ENCODE measurements at places on chromosomes 1 and 21.

GRCh38 chr1:77394166-77394565 lies 112.3 kb downstream of the AK5 start:
- DNase-seq, result no peak

DNA sequence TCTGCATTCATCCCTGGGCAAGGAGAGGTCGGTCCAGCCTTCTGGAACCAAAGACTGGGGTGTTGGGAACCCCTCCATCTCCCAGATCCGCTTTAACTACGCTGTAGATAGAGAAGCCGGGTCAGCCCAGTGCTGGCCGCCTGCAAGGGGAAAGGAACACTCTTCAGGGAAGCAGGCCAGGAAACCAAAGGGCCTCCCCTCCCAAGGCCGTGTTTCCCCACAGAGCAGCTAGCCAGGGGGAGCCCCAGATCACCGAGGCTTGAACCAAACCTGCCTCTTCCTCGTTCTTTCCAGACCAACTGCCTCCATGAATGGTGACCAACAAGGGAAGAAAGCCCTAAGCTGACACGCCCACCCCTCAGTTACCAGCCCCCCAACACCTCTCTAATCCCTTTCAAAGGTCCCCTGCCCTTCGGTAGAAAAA lies 1.2 kb upstream of the CHD5 start:
- DNase-seq, result no peak

DNA sequence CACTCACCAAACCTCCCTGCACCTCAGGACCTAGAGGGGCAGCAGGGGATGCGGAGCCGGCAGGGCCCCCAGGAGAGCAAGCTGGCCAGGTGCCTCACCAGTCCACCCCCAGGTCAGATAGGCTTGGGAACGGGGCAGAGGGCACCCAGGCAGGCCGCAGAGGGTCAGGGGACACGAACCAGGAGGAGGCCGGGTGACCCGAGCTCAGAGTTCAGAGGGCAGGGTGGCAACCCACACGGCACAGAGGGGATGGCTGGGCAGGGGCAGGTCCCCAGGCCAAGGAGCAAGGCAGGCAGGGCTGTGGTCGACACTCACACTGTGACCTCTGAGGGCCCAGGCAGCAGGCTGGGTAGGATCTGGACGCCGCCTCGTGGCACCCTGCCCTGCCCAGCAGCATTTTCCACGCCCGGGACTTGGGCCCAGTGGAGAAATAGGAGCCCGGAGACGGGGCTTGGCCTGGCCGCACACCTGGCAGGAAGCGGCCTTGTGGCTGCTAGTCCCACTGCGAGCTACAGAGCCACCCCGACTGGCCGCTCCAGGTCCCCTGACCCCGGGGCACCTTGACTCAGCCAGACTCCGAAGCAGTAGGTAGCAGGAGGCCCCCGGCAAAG lies 5.3 kb downstream of the DVL1 start:
- no peak for DNase-seq

DNA sequence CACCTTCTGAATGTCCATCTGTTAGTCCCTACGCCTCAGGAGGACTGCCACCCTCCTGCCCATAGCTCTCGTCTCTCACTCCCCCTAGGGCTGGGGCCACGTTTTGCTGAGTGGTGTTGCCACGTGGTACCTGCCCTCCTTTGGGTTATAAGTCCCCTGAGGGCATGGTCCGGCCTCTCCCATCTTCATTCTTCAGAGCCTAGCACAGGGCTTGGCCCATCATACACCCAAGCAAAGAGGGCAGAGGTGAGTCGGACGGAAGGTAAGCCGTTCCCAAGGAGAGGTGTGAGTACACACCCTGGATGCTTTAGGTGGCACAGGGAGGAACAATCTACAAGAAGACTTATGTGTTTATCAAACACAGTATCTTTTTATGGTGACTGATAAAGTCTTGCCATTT lies 10.9 kb downstream of the PADI2 start:
- no peak for DNase-seq

DNA sequence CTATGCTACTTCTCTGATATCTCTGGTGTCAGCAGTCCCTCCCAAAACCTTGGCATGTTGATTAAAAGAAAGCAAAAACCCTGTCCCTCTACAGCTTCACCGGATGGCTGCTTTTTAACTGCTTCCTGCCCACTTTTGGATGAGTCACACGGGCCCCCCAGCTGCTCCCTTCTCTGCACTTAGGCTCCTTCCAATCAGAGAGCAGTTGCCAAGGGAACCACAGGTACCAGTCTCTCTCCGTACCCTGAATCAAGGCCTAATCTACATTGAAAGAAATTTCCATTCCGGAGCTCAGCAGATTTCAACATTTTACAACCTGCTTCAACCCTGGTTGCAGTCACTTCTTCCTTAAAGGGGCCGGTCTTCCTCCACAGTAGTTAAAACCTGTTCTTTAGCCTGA lies 70.6 kb upstream of the GJB5 start:
- no peak for DNase-seq

DNA sequence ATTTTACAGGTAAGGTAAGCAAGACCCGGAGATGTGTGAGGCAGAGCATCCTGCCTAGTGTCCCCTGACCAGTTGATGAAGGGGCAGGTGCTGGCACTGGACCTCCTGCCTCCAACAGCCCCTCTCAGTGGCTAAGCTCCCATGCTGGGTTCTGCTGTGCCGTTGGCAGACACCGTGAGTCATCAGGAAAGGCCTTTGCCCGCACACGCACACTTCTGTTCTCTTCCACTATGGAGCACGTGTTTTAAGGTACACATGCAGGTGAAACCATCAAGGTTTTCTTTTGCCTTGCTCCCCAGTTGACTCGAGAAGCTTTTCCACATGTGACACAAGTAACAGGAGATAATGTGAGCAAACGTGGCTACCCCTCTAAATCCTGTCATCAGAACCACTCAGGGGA lies 207.9 kb downstream of the RRAGC start:
- no peak for DNase-seq

GRCh38 chr1:180907313-180908055 lies 5.2 kb upstream of the KIAA1614 start:
- no peak for DNase-seq

- DNase-seq, result no peak
Measured at GRCh38 chr1:234505769-234506102, 26.8 kb upstream of the TARBP1 start.

- no peak for DNase-seq
Measured at GRCh38 chr1:2368053-2368744, 23.2 kb downstream of the MORN1 start.

DNA sequence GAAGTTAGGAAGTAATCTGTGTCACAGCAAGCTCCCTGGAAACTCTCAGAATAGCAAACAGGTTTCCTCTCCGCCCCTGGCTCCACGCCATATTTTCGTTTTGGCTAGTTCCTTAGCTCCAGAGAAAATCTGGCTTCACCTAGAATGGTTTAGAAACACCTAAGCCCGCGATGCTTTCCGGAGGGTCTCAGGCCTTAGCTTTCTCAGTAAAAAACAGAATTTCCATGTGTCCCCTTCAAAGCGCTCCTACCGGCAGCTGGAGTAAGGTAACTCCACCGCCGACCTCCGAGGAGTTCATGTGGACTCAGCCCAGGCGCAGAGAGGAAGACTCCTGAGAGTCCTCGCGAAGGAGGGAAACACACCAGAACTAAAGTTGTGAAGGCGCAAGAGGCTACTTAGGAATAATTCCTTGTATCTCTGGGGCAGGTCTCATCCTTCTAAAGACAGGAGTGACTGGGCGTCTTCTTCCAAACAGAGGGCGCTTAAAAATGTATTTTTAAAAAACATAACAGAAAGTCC lies 406 bp downstream of the KIAA0040 start:
- no peak for DNase-seq

GRCh38 chr1:12456979-12457378 lies 161.0 kb downstream of the DHRS3 start:
- no peak for DNase-seq

DNA sequence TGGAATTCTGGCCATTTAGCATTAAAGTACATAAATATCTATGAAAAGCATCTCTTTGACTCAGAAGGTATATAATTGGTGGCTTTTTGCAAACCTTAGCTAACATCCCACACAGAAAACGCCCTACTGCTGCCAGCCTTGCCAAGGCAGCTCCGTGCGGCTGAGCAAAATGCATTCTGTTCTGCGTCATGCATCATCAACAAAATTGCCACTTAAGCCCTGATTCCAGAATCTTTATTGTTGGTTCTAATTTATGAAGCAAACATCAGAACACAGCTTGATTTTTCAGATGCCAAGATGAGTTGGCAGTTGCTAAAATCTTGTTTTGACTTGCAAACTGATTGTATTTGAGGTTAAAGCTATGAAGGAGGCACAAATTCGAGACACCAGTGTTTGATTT lies 314.9 kb upstream of the DEPDC1 start:
- no peak for DNase-seq

DNA sequence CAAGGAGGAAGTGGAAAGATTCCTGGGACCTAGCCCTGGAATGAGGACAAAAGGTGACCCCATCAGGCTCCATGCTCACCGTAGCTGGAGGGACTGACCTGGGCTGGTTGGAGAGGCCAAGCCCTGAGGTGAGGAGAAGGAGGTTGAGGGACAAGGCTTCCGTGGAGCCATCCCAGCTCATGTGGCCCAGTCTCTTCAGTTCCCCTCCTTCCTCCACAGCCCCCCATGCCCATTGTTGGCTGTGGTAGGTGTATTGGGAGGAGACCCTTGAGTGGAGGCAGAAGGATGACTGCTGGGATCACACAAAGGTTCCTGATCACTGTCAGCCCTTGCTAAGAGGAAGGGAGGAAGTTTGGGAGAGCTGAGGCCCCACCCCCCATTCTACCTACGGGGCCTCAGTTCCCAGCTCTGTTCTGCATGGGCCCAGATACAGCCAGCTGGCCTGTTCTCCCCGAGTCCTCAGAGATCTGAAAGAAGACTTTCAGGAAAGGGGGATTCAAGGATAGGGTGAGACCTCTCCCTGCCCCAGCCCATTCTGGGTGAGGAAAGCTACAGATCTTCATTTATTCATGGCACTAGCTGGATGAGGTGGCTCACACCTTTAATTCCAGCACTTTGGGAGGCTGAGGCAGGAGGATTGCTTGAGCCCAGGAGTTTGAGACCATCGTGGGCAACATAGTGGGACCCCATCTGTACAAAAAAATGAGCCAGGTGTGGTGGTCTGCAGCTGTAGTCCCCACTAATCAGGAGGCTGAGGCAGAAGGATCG lies 17.3 kb downstream of the RHBG start:
- DNase-seq, result no peak

DNA sequence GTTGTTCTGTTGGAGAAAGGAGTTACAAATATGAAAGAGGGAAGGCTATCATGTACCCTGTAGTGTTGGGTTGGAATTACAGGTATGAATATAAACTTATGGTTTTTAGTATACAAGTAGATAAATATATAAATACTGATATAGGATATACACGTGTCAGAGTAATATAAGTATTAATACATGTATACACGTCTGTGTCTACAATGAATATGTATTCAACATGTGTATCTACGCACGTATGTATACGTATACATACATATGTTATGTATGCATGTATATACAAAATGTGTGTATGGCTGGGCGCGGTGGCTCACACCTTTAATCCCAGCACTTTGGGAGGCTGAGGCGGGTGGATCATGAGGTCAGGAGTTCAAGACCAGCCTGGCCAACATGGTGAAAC lies 17.9 kb downstream of the ACBD6 start:
- DNase-seq, result no peak

DNA sequence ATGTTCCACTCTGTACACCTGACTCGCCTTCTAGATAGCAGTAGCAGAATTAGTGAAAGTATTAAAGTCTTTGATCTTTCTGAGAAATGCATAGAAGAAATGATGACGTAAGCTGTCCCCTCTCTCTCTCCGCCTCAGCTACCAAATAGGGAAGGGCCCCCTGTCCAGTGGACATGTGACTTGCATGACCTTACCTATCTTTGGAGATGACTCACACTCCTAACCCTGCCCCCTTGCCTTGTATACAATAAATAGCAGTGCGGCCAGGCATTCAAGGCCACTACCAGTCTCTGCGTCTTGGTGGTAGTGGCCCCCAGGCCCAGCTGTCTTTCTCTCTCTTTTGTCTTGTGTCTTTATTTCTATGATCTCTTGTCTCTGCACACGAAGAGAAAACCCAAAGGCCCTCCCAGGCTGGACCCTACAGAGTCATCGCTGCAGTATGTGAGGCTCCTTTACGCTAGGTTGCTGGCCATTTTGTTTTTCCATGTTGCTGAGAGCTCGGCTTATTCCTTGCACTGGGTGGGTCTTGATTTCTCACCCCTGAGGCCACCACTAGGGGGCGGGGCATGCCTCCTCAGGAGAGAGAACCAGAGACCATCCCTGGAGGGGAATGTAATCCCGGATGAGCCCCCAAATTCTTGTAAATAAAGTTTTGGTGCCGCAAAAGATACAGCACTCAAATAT lies 16.0 kb upstream of the ZBTB8B start:
- DNase-seq, result no peak

DNA sequence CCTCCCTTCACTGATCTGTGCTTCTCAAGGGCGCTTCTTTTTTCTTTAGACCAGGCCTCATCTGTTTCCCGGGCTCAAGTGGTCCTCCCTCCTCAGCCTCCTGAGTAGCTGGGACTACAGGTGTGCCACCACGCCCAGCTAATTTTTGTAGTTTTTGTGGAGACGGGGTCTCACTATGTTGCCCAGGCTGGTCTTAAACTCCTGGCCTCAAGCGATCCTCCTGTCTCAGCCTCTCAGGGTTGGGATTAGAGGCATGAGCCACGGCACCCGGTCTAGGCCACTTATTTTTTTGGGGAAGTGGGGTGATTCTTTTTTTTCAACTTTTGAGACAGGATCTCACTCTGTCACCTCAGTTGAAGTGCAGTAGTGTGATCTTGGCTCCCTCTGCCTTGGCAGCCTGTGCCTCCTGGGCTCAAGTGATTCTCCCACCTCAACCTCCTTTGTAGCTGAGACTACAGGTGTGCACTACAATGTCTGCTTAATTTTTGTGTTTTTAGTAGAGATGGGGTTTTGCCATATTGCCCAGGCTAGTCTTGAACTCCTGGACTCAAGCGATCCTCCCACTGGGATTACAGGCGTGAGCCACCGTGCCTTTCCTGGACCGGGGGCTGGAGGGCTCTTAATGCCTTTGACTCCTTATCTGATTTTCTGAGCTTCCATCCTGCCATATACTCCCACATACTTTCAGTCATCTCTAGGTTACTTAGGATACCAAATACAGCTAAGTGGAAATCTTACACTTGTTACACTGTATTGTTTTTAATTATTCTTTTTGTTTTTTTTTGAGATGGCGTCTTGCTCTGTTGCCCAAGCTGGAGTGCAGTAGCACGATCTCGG lies 18.9 kb downstream of the MFAP2 start:
- no peak for DNase-seq

- no peak for DNase-seq
Measured at GRCh38 chr1:188723332-188724020, 1754.2 kb downstream of the BRINP3 start.

DNA sequence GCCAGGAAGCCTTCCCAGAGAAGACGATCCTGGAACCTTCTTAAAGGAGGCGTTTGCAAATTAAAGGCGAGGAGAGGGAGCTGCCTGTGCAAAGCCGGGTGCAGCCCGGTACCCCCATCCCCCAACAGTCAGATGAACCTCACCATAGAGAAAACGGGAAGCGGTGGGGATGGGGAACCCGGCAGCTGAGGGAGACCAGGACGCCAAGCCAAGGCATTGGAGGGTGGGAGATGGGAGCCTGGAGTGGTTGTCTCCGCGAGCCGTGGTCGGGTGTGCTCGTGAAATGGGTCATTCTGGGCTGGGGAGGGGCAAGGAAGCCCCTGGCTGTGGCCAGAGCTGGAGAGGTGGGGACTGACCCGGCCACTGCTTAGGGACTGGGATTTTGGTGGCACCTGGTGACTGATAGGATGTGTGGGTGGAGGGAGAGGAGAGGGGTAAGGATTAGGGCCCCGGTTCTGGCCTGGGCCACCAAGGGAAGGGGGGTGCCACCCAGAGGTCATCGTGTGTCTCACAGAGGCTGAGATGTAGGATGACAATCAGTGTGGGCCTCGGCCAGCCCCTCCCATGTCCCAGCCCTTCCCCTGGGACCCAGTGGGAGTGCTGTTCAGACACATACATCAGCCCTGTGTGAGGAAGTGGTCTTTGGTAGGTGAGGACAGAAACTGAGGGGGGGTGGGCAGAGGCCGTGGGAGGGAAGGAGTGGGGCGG lies 676 bp upstream of the PADI2 start:
- DNase-seq, result no peak
